ENCODE measurements at places on chromosomes 16 and 17.

- peak; percentile 36 for DNase-seq
Measured at GRCh38 chr17:28041844-28042656, 427 bp upstream of the NLK start.

DNA sequence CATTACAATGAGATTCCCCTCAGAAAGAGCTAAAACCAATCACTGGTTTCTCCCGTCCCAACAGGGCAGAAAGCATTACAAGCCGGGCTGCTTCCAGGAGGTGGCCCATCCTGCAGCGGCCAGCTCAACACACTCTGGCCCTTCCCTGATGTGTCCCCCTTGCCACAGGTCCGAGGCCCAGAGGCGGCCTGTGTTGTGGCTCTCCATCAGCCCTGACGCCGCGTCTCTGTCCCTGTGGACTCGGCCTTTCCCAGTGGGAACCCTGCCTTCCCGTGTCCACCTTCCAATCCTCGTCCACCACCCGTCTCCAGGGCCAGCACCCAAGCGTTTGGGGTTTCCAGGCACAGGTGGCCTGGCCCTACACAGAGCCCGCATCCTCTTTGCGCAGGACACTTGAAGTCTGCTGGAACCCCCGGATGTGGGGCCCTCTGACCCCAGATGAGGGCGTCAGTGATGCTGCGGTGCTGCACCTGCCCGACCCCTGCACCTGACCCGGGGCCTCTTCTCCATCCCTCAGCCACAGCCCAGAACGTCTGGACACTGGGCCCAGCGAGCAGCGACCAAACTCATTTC lies 21.1 kb downstream of the RAB40B start:
- no peak for DNase-seq

- DNase-seq: peak; percentile 92
Measured at GRCh38 chr17:46818929-46819859, 702 bp upstream of the WNT3 start.

GRCh38 chr17:901191-901950 lies 78.2 kb downstream of the NXN start:
- peak; percentile 51 for DNase-seq

DNA sequence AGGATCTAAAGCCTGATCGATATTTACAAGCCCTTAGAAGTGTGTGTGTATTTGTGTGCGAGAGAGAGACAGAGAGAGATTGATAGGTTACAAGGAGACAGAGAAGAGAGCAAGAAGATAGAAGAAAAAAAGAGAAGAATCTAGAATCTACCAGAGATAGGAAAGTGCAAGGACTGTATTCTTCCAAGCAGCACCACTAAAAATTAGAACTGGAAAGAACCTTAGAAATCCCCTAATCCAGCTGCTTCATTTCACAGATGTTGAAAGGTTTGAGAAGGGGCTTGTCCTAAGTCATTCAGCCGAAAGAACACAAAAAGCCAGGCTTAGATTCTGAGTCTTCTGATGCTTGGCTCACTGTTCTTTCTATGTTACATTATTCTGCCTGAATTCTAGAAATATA lies 92.2 kb downstream of the HS3ST3A1 start:
- DNase-seq: no peak

DNA sequence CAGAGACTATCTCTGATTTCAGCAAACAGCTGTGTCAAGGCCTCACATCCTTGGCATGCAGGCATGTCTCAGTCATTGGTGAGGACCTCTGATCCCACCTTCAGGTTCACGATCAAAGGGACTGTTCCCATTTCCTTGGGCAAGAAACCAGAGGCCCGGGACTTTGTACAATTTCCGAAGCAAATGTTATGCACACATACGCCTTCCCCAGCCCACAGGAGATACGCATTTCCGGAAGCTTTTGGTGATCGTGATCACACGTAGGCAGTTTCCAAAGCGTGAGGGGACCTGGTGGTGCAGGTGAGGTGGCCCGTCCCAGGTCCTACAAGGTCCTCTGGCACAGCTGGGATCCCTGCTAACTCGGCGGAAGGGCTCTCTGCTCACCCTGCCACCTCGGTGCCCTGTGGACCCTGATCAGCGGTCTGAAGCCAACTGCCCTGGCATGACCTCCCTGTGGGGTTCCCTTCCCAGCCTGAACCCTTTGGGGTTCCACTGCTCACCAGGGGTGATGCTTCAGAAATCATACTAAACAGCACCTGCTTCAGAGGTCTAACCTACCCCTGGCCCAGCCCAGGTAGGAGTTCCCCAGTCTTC lies 28.8 kb upstream of the KLHDC4 start:
- DNase-seq: no peak

- DNase-seq: no peak
Measured at GRCh38 chr17:66240630-66241029, 11.4 kb upstream of the APOH start.

- no peak for DNase-seq
Measured at GRCh38 chr17:323721-324571, 28.7 kb downstream of the RPH3AL start.

- DNase-seq: no peak
Measured at GRCh38 chr17:37188157-37188556, 187.6 kb upstream of the C17orf78 start.

DNA sequence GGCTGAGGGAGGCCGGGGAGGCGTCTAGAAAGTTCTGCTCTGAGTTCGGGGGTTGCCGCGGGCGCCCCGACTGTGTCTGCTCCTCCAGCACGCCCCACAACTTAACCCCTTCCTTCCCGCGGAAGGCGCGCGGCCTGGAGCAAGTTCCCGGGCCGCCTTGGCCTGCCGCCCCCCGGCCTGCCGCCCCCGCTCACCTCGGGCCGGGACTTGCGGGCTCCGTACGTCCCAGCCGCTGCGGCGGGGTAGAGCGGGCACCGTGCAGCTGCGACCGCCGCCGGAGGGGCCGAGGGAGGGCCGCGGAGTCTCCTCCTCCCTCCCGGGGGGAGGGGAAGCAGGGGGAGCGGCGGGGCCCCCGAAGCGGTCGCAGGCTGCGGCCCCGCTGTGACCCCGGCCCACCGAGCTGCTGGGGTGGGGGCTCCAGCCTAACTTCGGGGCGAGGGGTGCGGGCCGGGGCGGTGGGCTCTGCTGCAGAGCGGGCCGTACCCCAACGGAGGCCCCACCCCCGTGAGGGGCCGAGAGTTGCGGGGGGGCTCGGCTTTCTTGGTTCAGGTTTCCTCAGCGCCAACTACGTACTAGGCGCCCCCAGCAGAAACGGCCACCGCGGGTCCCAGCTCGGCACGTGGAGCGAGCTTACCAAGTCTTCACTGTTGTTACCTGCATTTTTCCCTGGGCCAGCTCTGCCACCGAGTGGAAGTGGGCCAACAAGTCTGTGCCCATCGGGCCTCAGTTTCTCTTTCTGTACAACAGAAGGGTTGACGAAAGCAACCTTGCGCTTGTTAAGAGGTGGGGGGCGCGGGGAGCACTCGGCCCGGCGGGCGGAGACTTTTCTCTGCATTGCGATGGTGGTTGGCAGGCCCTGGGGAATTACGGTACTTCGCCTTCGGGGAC lies at the start of gene CCDC102A:
CCDC102A (minus strand) TSS at position 266 of the 888 bp plus-strand sequence. CDS start 7,394 bp downstream, outside the sequence.
- DNase-seq: peak; percentile 74

- DNase-seq: no peak
Measured at GRCh38 chr17:4544951-4545216, 10.3 kb downstream of the MYBBP1A start.

GRCh38 chr16:58027161-58027915 lies 1.8 kb downstream of the MMP15 start:
- peak; percentile 88 for DNase-seq

DNA sequence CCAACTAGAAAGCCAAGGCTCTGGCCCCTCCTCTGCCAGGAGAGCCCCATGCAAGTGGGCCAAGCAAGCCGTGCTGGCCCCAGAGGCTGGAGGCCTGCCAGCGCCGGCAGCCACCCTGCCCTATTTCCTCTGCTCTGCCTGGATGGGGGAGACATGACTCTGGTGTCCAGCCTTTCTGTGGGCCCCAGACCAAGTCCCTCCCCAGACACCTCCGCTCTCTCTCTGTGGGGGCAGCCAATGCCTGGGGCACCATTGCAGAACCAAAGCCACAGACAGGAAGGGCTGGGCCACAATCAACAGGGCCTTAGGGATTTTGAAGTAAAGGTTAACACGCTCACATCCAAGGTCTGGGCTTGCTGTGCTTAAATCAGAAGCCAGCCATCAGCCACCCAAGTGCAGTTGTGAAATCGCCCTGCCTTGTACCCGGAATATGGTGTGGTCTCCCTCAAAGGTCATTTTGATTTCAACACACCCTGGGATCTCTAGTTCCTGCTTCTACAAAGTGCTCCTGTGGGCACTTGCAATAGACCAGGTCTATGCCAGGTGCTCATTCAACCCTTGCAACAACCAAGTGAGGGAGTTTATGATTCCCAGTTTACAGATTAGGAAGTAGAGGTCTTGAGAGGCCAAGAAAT lies 63.5 kb upstream of the TEX2 start:
- no peak for DNase-seq

DNA sequence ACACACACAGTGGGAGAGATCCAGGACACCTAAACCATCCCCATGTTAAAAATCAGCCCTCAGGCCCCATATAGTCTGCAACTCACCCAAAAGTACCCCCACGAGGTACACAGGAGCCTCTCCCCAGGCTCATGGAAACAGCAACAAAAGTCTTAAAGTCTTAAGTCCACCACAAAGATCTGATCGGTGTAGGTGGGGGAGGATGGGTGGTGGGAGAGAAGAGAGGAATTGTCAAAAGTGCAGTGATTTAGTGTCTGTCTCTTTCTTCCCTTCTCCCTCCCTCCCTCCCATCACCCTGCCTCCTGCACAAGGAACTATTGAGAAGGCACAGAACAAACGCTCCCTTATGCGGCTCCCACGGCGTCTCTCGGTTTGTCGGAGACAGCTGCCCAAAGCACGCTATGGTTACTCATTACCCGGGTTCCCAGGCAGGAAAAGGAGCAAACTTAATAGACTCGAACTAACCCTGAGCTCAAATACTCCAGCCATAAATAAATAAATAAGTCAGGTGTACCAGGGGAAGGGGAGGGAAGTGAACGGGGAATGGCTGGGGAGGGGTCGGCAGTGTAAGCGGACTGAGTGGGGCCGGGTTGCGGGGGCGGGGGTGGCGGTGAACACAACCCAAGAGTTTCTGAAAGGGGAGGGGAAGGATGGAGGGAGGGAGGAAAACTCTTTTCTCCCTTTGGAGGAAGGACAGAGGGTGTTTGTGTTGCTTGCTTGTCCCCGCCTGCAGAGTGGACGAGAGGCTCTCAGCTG lies 477.4 kb downstream of the SLC39A11 start:
- DNase-seq: peak; percentile 57

- DNase-seq: peak; percentile 67
Measured at GRCh38 chr17:17514993-17515933, 19.1 kb upstream of the RASD1 start.

- DNase-seq: peak; percentile 61
Measured at GRCh38 chr17:8954339-8954738, 11.2 kb downstream of the PIK3R5 start.

- DNase-seq: no peak
Measured at GRCh38 chr16:15856182-15856581, 646 bp downstream of the MYH11 start.

- DNase-seq: no peak
Measured at GRCh38 chr16:19382887-19383816, 34.5 kb upstream of the TMC5 start.

- DNase-seq: peak; percentile 73
Measured at GRCh38 chr17:2484876-2485275, 26.8 kb downstream of the METTL16 start.

DNA sequence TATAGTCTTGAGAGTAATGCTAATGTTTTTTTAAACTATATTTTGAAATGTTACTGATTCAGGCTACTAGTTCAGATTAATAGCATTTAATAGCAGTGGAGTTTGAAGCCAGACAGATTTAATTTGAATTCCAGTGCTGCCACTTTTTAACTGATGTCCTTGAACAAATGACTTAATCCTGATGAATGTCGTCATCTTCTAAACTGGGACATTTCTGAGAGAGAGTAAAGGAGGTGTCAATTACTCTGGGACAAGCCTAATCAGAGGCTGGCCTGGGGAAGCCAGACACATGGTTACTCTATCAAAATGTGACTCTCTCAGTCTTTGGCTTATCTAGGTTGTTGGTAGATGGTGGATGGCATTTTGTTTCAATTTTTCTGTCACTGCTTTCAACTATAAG lies 246.7 kb downstream of the HS3ST3A1 start:
- no peak for DNase-seq

- peak; percentile 85 for DNase-seq
Measured at GRCh38 chr16:68236137-68236825, 354 bp upstream of the ESRP2 start.

- DNase-seq: no peak
Measured at GRCh38 chr17:82527898-82528297, 8.4 kb downstream of the FOXK2 start.

- no peak for DNase-seq
Measured at GRCh38 chr17:30369995-30370394, 8.7 kb upstream of the CPD start.

DNA sequence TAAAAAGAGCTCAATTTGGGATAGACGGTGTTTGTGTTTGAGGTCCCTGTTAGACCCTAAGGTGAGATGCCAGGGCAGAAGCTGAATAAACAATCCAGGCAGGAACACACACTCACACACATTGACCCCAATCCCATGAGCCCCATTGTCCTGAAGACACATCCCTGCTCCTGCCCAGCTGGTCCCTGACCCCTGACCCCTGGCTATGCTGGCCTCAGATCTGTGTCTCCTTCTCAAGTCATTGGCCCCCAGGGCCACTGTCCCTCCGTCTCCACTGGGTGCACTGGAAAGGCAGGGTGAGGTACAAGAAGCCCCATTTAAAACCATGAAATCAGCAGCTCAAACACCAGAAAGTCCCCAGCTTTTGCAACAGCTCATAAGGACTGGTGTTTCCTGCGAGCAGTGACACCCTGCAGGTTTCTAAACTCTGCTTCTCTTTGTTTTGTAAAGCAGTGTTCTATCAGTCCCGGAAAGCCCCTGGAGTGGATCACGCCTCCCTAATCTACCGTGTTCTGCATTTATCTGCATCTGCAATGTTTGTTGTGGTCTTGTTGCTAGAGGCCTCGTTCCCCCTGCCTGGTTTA lies 18.0 kb upstream of the ASGR2 start:
- peak; percentile 96 for DNase-seq

- no peak for DNase-seq
Measured at GRCh38 chr16:2828876-2829430, 1.1 kb upstream of the ZG16B start.

- no peak for DNase-seq
Measured at GRCh38 chr17:56481659-56482058, 111.8 kb upstream of the NOG start.

GRCh38 chr17:47821424-47822391 lies at the start of gene OSBPL7:
TSS of gene OSBPL7 (minus strand) at chr17:47821794. CDS start at chr17:47820278, 1,516 bp downstream.
- DNase-seq: peak; percentile 83

DNA sequence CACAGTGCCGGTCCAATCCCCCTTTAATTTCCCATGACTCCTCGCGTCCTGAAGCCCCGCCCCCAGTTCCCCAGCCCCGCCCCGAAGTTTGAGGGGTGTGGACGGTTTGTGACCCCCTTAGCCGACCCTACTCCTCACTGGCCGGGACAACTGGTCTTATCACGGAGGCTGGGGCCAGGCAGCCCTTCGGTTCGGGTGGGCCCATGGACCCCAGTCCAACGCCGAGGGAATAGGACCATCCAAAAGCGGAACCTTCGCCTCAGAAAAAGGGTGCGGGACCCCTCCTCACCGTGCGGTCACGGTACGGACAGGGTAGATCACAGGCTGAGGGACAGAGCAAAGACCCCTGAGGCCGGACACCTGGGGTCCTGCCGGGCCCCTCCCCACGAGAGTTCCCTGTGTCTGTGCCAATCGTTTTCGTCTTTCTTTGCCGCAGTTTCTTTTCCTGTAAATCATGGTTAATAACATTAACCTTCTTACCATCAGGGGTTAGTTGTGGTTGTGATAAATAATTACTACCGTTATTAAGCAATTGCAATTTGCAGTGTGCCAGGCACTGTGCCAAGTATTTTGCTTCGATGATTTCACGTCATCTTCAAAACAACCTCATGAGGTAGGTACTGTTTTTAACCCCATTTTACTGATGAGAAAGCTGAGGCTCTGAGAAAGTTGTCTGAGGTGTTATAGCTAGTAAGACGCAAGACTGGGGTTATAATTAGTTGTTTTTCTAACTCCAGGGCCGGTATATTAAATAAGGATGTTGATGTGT lies 543 bp downstream of the TMUB2 start:
- peak; percentile 74 for DNase-seq

All from GM23338 (cell line).